ENCODE measurements at places on chromosomes 6 and 20.

DNA sequence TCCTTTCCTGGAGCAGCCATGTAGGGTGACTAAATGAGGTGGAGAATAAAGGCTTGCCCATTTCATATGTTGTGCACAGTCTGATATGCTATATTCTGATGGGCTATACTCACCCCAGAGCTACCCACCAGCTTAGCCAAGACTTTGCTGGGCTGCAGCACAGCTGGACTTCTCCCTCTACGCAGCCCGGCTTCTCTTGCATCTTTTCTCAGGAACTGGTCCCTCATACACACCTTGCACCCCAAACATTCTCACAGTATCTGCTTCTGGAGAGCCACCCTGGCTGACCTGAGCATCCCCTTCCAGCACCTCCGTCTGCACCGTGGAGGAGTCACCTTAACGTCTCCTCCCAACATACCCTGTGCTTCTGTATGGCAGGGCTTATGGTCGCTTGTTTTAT lies 150.8 kb upstream of the PMEPA1 start:
- DNase-seq: no peak

DNA sequence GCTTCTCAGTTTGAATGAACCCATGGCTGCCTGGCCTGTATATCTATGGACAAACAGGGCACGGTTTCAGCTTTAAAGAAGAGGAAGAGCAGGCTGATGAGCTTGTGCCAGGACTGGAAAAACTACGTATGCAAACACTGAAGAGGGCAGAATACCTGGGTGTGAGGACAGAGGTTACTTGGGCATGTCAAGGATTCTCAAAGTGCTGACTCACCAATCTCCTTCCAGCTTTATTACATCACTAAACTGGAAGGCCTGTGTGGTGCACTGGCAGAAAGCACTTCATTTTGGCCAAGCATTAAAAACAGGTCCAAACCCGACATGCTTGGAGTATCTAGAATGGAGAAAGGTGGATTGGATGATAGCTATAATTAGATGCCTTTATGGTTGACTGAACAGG lies 95.2 kb downstream of the GMPR start:
- DNase-seq: no peak

DNA sequence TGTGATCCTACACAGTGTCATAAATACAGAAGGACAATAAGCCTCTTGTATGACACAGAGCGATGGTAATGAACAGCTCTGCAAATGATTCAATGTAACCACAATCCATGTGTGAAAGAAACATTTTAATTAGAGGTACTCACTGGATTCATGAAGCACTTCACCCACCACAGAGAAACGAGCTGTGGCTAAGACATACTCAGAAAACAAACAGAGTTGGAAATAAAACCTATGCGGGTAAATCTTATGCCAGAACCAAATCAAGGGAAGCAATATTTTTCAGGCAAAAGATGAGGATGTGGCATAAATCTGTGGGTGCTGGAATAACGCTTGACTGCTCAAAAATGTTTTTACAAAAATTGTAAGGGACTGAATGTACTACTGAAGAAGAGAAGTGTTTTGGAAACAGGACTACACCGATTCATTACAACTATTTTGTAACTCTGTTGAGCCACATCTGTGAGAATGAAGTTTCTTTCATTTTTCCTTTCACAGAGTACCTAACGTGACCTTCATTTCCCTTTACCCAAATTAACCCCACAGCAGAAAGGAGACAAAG lies 112.1 kb downstream of the WDR27 start:
- DNase-seq: no peak

DNA sequence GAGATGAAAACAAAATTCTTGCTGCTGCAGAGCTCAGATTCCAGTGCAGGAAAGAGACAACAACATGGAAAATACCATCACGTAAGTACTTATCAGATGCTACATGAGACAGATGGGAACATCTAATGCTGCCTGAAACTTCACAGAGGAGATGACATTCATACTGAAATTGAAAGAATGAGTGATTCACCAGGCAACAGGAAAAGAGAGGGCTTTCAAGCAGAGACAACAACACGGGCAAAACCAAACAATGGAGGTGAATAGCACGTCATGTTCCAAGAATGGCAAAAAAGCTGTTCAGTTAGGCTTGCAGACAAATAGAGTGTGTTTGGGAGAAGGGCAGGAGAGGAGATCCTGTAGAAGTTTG lies 39.3 kb downstream of the GTF2H5 start:
- no peak for DNase-seq

DNA sequence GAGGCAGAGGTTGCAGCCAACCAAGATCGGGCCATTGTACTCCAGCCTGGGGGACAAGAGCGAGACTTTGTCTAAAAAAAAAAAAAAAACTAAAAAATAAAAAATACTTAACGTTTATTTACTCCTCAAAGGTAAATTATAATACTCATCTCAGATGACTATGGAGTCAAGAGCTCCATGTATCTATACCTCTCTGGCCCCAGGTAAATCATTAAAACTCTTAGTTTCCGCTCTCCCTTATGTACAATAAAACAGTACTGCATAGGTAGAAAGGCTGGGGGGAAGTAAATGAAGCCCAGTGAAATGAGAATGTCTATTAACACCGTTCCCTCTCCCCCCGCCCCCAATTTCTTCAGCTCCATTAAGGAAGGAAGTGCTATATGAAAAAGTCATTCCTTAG lies 1.2 kb downstream of the SRSF12 start:
- no peak for DNase-seq

GRCh38 chr20:22920898-22921297 lies 114.2 kb upstream of the SSTR4 start:
- DNase-seq: no peak

- DNase-seq: no peak
These were observed 55.5 kb upstream of the EEF1E1 start for GRCh38 chr6:8157839-8158238.

GRCh38 chr6:167764713-167765479 lies 61.8 kb upstream of the AFDN start:
- DNase-seq: no peak

GRCh38 chr6:22825210-22825609 lies 255.8 kb downstream of the HDGFL1 start:
- no peak for DNase-seq

DNA sequence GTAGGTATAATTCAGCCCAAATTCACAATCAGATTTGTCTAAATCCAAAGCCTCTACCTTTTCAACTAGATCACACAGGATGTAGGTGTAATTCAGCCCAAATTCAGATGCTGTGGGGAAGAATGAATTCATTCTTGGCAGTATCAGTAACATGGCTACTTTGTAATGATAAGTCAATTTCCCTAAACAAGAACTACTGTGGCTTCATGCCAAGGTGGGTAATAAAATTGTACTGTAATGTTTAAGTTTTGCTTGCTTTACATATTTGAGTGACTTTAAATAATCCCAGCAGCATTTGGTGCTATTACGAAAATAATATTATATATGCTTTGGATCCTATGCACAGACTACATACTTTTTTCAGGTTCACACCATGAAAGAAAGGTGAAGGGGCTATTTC lies 239.1 kb downstream of the HDGFL1 start:
- no peak for DNase-seq

GRCh38 chr6:137224799-137225198 lies 5.6 kb upstream of the IFNGR1 start:
- DNase-seq: no peak

DNA sequence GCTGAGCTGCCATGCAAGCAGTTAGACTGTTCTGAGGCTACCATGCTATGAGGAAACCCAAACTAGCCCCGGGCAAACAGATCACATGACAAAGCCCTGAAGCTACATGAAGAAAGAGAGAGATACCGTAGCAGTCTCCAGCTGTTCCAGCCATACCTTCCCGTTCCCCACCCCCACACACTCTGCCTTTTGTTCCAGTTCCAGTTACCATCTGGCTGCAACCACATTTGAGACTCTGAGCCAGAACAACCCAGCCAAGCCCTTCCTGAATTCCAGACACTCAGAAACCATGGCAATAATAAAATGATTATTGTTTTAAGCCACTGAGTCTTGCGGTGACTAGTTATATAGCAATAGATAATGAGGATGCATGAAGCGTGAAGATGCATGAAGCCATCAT lies 28.3 kb downstream of the RIN2 start:
- DNase-seq: no peak

GRCh38 chr6:285030-285771 lies 7.1 kb upstream of the DUSP22 start:
- no peak for DNase-seq

DNA sequence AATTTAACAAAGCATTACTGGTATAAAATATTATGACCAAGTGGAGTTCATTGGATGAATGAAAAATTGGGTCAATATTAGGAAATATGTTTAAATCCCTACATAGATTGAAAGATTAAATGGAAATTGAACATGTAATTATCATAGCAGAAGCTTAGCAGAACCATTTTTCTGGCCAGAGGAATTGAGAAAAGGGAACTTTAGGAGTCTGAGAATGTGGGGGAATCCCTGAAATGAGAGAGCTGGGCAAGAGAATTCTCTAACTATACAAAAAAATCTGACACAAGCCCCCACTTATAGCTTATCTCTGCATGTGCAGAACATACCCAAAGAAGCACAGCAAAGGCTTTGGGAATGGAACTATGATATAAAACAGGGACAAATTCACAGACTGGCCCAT lies 67.4 kb upstream of the ARHGAP18 start:
- no peak for DNase-seq

- DNase-seq: no peak
These were observed 241.6 kb upstream of the RUNX2 start for GRCh38 chr6:45086360-45087084.

GRCh38 chr6:21265730-21266044 lies 327.9 kb upstream of the SOX4 start:
- DNase-seq: no peak

DNA sequence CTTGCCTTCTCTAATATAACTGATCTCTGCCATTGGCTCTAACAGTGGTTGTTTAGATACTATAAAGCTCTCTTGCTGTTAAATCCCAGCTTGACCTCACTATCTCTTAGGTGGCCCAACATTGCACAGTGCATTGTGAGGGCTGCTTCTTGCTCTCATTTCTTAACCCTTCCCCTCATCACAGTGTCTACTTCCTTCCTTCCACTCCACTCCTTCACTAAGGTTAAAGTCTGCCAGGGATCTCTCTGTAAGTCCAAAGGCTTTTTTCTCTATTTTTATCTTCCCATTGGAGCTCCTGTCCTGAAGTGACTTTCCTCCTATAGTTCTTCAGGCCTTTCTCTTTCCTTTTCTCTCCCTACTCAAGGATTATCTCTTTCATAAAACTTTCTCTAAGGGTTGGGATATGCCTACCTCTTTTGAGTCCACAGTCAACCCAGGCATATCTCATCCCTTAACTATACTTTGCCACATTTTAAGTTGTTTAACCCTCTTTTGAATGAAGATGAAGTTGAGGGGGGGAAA lies 4.0 kb upstream of the TBC1D22B start:
- DNase-seq: no peak

GRCh38 chr20:51639206-51639832 lies 96.8 kb upstream of the NFATC2 start:
- DNase-seq: peak; percentile 38

GRCh38 chr6:353642-354614 lies 37.6 kb upstream of the IRF4 start:
- no peak for DNase-seq

- DNase-seq: no peak
These were observed 128.4 kb upstream of the ESR1 start for GRCh38 chr6:151679081-151679480.

- DNase-seq: no peak
These were observed 64.0 kb upstream of the ELOVL5 start for GRCh38 chr6:53412751-53413150.

GRCh38 chr6:37493661-37493995 lies 6.1 kb downstream of the CCDC167 start:
- DNase-seq: no peak

Measured in stimulated activated CD4-positive, alpha-beta T cell treated with anti-CD3 and anti-CD28 coated beads, Interleukin-15, amount 100 ng/mL, for 1 hour (primary cell).